ENCODE measurements at places on chromosomes 1 and 21.

DNA sequence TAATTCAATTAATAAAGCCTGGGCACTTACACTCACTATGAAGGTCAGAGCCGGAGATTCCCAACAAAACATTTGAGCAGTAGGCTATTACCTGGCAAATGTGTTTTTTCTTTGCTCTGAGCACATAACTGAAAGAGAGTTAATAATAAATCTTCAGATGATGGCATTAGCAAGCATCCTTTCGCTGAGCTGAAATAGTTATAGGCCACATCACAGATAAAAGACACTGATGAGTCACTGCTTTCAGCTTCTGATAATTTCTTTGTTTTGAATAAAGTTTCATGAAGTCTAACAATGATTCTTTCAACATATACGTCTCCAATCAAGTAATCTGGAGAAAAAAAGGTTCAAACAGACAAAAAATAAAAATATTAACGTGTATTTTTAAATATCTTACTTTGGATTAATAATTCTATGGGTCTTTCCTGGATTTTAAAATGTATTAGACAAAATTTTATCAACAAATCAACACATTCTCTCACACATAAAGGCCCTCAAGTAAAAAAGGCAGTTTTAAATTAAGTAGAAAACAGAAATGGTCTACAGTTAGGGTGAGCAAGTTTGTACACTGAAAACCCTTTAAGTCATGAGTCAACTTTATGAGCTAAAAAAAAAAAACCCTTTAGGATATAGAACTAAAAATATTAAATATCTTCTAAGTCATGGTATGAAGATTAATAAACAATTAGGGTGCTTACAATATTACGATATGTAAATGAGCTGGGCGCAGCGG, 33.1 kb downstream of the LTN1 start:
- no peak for DNase-seq

GRCh38 chr1:57770772-57771171, 346.9 kb upstream of the DAB1 start:
- DNase-seq, result no peak

DNA sequence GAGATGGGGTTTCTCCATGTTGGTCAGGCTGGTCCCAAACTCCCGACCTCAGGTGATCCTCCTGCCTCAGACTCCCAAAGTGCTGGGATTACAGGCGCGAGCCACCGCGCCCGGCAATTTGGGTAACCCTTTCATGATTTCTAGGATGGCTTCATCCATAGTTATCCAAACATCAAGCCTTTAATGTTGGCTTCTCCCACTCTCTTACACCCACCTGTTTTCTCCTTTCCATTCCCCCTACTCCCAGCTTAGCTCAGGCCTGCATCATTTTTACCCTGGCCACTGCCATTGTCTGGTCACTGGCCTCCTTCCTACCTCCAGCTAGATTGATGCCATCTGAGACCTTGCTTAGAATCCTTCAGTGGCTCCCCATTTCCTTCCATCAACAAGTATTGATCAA, 2.0 kb upstream of the SOX13 start:
- DNase-seq, result no peak

DNA sequence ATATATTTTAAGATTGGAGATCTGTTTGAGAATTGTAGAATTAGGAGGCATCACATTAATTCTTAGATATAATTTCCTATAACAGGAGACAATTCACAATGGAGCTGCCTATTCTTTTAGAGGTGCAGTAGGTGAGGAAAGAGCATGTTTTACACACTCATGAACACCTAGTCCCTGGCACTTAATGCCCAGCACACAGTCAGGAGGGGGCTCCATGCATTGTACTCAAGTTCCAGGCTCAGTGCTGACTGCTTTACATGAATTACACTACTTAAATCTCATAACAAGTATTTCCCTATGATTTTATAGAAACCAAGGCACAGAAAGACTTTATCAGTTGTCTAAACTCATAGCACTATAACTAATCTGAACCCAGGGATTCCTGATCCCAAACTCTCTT, 360 bp upstream of the GBP3 start:
- DNase-seq, result no peak

Measured in frontal cortex (tissue), 4 donors.